ENCODE measurements at places on chromosomes 7 and 10. TPM values are rescaled to one million over a fixed set of nuclear protein-coding genes. Genes with fewer than 3 reads are reported as not detected.

GRCh38 chr10:51875610-51876009, 176.2 kb upstream of the CSTF2T start:
- DNase-seq = no peak

DNA sequence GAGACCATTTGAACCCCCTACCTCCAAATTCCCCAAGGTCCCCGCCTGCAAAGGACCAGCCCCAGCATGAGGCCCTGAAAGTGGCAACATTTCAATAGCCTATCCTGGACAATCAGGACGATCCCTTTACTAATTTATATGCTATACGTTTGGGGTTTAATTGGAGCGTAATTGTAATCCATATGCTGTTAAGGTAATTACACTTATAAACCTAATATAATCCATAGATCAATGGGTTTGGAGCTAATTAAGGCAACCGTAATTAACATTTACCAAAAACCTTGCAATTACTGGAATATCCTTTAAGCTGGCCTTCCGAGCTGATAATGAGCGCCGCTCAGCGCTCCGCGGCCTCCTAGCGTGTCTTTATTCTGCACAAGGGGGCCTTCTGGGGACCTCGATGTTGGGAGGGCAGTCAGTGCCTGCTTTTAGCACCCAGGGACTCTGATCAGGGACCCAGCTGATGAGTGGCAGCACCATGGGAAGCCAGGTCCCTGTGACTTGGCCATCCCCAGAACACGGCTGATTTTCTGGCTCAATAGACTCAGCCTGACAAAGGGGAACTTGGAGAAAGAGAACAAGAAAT, 91.2 kb downstream of the LHPP start:
- DNase-seq = no peak

CHRM2 gene
- 0.04 TPM for total RNA-seq

DNA sequence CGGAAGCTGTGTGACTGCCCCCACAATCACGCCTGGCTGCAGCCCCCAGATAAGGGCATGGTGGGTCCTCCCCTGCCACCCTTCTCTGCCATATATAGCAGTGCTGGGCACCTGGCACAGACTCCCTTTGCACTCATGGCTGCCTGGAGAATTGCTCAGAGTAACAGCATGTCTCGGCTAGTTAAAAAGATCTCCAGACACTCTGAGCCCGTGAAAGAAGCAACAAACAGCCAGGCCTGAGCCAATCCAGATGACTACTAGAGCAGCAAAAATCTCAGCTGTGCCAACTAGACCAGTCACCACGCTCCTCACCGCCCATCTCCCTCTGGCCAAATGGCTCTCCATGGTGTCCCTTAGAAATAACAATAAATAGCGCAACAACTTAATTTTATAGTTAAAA, 71.3 kb downstream of the PARD3 start:
- no peak for DNase-seq

- DNase-seq = no peak
These were observed 87.0 kb downstream of the RAPGEF5 start for GRCh38 chr7:22269963-22270362.

DNA sequence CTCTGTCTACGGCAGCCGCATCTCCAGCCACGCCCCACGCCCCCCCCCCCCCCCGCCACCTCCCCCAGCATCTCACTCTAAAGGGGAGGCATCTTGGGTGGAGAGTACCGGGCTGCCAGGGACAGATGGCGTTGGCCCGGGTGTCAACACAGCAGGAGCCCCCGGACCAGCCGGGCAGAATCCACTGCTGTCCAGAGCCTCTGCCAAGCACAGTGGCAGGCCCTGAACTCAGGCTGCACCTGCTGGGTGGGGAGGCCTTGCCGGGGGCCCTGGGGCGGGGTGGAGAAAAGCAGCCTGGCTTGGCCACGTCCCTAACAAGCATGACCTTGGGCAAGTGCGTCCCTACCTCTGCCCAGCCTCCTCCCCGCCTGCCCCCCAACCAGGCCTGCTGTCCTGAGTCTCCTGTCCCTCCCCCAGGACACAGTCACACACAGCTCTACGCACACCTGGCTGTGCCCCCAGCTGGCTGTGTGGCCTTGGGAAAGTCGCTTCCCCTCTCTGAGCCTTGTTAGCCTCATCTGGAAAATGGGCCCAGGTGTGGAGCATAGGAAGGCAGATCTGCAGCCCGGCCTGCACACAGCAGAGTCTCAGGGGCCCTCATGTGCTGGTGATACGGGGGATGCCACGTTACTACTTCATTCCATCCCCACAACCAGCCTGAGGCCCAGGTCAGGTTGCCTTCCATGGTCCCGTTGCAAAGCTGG, 45.2 kb downstream of the MICALL2 start:
- DNase-seq = no peak

GRCh38 chr7:91289633-91290254, 25.5 kb downstream of the FZD1 start:
- no peak for DNase-seq
